Heart right ventricle (tissue), 16 donors: ENCODE measurements at places on chromosomes 3 and 15. TPM values are rescaled to one million over a fixed set of nuclear protein-coding genes. Genes with fewer than 3 reads are reported as not detected.

DNA sequence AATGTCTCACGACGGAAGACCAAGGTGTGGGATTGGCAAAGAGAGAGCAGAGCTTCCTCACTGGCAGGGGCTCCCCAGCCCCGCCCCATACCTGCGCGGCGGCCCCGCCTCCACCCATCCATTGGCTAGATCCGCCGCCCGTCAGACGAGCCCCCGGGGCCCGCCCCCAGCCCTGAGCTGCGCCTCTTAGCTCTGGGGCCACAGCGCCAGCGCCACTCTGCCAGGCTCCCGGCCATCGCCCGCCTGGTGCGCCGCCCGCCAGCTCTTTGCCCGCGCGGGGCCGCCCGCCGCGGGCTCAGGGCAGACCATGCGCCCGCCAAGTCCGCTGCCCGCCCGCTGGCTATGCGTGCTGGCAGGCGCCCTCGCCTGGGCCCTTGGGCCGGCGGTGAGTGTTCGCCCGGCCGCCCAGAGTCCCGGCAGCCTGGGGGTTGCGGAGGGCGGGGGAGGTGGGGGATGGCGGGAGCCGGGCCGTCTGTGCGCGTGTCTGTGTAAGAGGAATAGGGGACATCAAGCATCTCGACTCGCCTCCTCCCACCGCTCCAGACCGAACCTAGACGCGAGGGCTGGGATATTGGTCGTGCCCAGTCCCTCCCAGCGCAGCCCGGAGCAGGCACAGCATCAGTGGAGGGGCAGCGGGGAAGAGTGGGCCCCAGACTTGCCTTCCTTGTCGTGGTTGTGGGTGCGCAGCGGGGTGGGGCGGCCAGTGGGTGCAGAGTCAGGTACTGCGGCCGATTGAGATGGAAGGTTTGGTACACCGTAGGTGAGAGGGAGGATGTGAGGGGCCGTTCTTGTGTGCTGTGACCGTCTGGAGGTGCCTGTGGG is at the start of gene VIPR1:
Gene VIPR1, plus strand, starts transcription at position 215 of the 822 bp plus-strand sequence. Its CDS starts 93 bp downstream, at position 308.
- peak; percentile 51 for DNase-seq

GRCh38 chr3:37125195-37126073 is 48.9 kb downstream of the LRRFIP2 start:
- DNase-seq: no peak

DNA sequence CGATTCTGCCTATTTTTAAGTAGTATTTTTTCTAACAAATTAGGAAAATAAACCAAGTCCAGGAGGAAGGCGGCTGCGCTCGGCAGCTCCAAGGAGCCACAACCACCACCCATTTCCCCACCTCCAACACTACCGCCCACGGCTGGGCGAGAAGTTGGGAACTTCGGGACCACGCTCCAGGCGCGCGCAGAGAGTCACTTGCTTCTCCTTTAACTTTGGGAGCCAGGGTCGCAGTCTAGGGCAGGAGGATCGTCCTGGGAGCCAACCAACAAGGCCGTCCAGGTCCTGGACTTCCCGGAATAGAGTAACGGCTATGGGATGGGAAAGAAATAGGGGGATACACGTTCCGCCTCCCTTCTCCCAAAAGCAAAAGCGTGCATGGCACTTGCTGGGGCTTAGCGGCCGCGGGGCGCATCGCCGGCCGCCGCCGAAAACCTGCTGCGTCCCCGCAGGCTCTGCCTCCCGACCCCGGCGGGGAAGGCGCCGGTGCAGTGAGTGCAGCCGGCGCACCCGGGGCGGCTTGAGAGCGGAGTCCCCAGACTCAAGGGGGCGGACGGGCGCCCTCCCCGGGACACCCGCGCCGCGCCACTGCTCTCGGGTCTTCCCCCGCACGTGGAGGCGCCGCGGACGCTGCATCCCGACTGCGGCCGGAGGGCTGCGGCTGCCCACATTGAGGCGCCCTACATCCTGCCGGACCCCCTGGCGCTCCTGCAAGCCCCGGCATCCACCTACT is 699 bp downstream of the MEGF11 start:
- DNase-seq: no peak

GRCh38 chr3:160447544-160447943 is 2.0 kb downstream of the TRIM59 start:
- DNase-seq: no peak

DNA sequence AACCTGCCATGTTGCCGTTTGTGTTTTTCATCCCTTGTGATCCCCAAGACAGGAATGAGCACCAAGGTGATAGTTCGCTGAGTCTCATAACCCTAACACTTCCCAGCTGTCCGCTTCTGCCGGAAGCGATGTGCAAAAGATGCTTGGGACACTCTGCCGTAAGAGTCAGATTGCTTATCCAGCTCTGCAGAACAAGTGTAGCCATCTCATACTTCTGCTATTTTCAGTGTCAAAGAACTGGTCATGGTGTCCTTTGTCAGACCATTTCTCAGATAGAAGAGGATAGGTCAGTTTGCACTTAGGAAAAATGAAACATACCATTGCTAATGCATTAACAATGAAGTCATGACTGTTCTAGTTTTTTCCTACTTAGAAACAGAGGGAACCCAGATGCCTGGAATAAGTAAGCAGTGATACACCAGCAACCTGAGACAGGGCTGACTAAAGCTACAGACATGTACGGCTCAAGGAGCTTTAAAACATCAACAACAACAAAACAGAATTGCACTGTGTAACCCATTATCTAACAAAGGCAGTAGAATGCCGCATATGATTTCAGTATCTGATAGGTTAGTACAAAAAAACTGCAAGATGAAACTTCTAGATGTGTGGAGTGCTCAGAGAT is 134.0 kb upstream of the IL12A start:
- DNase-seq: no peak

- DNase-seq: no peak
Observed at GRCh38 chr3:125035217-125035616, 20.6 kb downstream of the HEG1 start.

DNASE1L3 gene
- total RNA-seq: 2.3 TPM
